ENCODE measurements at places on chromosomes 13 and 19.

DNA sequence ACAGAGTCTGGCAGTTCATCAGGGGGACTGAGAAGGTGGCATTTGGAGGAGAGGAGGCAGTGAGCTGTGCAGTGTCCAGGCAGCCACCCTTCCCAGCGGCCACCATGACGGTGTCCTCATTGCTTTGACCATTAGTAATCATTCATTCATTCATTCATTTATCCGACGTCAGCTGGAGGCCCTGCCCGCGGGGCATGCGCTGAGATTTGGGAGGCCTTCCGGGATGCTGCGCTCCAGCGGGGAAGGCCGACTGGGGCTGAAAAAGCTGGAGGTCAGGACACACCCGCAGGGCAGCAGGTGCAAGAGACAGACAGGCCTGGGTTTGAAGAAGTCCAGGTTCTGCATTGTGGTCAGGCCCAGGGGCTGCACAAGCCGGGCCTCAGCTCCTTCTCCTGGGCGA, 8.9 kb downstream of the TTYH1 start:
- no peak for DNase-seq

GRCh38 chr13:102999499-102999898, 66.7 kb downstream of the SLC10A2 start:
- no peak for DNase-seq

DNA sequence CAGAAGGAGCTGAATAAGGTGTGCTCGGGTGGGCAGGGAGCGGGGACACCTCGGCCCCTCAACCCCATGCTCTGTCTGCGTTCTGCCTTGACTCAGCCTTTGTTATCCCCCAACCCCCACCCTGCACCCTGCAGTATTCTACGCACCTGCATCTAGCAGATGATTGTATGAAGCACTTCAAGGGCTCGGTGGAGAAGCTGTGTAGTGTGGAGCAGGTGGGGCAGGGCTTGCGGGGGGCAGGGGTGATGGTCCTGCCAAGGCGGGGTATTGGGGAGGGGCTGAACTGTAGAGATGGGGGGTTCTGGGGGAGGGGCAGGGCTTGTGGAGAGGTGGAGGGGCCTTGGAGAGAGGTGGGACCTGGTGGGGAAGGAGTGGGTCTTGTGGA, 6.1 kb downstream of the STXBP2 start:
- no peak for DNase-seq

DNA sequence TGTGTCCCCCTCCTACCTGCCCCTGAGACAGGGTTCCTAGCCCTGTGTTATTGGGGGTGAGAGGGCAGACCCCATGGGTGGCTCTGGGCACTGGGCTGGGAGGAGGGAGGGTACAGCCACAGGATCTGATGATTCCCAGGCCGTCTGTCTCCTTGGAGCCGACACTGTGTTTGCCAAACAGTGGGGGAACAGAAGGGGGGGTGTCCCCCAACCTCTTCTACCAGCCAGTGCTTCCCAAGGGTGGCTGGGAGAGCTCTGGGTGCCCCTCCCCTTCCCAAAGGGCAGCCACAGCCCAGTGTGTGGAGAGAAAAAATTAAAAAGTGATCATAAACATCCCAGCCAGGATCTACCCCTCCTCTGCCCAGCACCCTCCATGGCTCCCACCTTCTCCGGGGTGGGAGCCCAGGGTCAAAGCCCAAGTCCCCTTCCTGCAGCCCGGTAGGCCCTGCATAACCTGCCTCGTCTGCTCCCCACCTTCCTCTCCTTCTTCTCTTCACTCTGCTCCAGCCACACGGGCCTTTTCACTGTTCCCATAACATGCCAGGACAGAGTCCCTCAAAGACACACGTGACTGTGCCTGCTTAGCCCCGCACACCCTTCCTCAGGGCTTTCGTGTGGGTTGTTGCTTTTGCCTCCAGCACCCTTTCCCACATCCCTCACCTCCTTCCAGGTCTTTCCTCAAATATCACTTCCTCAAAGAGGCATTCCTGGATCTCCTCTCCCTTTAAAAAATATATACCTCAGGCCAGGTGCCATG, 1.4 kb upstream of the PLIN4 start:
- no peak for DNase-seq

GRCh38 chr13:64534302-64534701, 2695.8 kb downstream of the PCDH9 start:
- no peak for DNase-seq

- no peak for DNase-seq
Observed at GRCh38 chr13:113232208-113233003, 23.0 kb downstream of the CUL4A start.

- no peak for DNase-seq
Observed at GRCh38 chr13:48158915-48159314, 64.0 kb upstream of the MED4 start.

DNA sequence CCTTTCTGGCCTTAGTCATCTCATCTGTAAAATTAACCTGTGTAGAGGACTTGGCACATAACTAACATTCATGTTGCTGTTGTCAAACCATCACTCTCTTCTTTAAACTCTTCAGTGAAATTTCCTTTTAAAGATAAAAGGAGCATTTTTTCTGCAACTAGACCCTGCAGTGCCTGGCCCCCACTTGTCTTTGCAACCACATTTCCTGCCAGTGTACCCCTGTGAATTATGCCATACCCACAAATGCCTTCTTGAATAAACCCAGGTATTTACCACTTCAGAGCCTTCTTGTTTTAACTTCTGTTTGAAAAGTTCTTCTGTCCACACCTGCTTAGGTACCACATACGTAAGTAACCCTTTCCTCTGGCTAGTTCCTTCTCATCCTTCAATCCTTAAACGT, 118.8 kb downstream of the CDK8 start:
- no peak for DNase-seq

- no peak for DNase-seq
Observed at GRCh38 chr13:74039667-74040066, 94.5 kb downstream of the KLF12 start.

- no peak for DNase-seq
Observed at GRCh38 chr19:48511321-48511731, 309 bp downstream of the LMTK3 start.

- DNase-seq, result no peak
Observed at GRCh38 chr13:46339035-46339666, 47.9 kb downstream of the RUBCNL start.

GRCh38 chr19:33390101-33390907, 16.8 kb downstream of the CEBPG start:
- no peak for DNase-seq

DNA sequence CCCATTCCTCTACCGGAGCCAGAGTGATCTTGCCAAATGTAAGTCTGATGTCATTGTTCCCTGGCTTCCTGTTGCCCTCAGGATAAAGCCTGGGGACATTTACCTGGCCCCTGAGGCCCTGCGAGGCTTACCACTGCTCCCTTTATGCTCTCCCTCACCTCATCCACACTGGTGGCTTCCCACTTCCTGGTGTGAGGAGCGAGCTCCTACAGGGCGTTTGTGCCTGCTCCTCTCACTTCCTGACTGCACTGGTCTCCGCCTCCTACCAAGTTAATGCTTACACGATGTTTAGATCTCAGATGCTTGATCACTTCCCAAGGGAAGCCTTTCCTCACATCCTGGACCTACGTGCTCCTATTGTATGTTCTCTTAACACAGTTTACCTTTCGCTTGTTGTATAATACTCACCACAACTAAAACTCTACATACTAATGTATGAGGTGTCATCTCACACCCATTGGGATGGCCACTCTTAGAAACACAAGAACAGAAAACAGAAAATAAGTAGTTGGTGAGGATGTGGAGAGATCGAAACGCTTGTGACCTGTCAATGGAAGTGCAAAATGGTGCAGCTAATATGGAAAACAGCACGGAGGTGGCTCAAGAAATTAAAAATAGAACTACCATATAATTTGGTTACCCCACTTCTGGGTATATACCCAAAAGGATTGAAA, 177.6 kb downstream of the SHISA2 start:
- DNase-seq, result no peak

DNA sequence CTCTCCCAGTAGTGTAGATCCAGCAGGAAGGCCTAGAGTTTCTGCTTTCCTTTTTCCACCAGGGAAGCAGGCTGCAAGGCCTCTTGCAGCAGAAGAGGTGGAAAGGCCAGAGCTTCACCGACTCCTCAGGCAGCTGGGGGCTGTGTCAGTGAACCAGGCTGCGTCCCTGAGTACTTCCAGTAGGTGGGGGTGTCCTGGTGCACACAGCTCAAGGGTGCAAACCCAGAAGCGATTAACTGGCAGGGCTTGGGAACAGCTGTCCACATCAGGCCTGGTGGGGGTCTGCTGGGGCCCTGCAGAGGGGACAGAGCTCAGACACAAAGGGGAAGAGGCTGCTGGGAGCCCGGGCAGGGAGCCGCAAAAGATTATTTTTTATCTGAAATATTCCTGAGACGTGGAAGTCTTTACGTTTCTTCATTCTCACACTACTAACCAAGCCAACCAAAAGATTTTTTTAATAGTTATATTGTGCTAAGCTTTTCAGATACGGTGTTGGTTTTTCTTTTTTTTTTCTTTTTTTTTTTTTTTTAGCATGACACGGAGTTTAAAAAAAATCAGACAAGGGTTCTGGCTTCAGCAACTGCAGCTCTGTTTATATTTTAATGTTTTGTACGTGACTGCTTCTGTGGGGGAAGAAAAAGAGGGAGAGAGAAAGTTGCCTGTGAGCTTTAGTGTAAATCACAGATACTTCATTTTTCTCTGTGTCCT, 11.0 kb downstream of the TSHZ3 start:
- DNase-seq, result no peak

- DNase-seq, result no peak
Observed at GRCh38 chr19:29759359-29759758, 44.3 kb upstream of the C19orf12 start.

GRCh38 chr19:41774515-41774980, 19.2 kb downstream of the CEACAM6 start:
- peak; percentile 26 for DNase-seq

DNA sequence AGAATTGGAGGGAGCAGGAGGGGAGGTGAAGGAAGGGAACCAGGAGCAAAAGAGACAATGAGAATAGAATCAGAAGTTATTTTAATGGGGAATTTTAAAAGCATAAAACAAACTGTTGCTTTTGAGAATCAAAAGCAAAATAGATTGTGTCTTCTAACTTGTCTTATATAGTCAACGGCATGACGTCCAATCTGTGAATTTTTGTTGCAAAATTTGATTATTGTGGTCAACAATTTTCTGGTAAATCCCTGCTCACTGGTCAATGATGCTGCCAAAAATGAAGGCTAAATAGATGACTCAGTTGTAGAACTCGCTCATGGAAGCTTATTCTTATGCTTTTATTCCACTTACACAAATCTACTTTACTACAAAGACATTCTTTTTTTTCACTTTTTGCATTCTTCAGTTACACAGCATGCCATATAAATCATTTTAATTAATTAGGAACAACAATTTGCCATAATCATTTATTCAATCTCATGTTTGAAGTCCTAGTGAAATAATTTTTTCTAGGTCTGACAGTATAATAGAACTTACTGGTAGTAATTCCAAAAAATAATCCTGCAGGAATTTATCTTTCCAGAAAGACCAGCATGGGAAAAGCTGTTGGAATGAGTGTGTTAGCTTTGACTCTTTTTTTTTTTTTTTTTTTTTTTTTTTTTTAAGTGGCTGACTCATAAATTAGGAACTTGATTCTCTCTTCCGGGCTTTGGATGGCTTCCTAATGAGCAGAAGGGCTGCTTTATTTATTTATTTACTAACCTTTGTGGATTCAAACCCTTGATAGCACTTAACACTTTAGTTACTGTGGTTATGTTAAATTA, 256.9 kb downstream of the SPRY2 start:
- DNase-seq, result no peak

GRCh38 chr19:7267792-7268704, 26.2 kb downstream of the INSR start:
- DNase-seq, result no peak

- DNase-seq, result no peak
Observed at GRCh38 chr13:112881656-112882554, 87.1 kb upstream of the MCF2L start.

DNA sequence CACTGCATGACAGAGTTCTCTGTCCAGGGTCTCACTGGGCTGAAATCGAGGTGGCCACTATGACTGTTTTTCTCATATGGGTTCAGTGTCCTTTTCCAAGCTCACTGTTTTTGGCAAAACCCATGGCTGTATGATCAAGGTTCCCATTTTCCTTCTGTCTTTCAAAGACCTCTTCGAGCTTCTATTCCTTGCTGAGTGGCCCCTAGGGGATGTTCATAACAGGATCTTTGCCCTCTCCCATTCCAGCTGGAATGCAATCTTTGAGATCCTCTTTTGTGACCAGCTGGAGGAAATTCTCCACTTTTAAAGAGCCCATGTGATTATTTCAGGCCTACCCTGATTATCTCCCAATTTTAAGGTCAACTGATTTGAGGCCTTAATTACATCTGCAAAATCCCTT, 572.5 kb upstream of the SLC10A2 start:
- DNase-seq, result no peak

- no peak for DNase-seq
Observed at GRCh38 chr13:99353836-99354235, 46.6 kb upstream of the GPR183 start.

GRCh38 chr13:42649831-42650230, 75.9 kb downstream of the TNFSF11 start:
- no peak for DNase-seq

- no peak for DNase-seq
Observed at GRCh38 chr13:29174093-29174492, 354.0 kb downstream of the MTUS2 start.

GRCh38 chr13:78625384-78625783, 22.0 kb upstream of the POU4F1 start:
- no peak for DNase-seq

DNA sequence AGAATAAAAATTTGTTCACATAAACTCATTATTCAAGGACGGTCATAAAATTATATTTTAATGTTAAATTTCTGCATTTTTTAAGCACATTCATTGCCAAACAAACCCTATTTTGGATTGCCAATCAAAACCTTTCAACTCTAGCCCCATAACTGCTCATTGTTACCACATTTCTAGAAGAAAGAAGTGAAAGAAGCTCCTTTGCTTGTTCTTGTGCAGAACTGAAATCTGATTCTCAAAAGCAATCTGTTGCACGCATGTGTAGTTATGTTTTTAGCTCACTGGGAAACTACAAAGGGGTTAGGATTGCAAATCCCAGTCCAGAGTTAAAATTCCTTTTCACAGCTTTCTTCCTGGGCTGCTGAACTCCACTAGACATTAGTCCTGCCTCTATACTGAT, 109.5 kb upstream of the MIR17HG start:
- no peak for DNase-seq

GRCh38 chr19:8609279-8610040, 1.1 kb downstream of the ADAMTS10 start:
- DNase-seq, result no peak

DNA sequence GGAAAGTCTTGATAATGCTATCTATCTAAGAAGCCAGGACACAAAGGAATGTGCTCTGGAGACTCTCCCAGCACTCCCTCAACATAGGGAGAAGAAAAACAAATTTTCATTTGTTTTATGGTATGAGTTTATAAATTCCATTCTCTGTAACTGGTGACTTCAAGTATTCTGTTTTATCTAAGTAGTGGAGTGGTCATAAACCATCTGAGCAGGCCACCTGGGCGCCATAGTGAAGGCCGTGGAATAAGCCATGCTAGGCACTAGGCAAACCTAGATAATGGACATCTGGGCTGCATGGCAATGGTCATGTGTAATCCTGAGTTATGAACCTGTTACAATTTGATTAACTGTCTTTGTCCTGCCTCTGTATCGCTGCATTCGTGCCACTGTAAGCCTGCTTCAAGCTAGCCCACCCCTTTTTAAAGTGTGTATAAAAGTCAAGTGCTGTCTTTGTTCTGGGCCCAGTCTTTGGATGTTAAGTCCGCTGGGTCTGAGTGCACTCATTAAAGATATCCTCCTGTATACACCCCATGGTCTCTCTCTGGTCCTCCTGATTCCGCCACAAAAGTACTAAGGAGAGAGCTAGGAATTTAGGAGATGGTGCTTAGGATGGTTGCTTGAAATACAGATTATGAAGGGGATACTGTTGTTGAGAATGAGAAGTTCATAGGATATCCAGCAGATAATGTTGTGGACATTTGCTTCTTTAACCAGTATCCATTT, 13.2 kb downstream of the GTF2F2 start:
- no peak for DNase-seq

Measured in activated CD4-positive, alpha-beta T cell treated with anti-CD3 and anti-CD28 coated beads for 24 hours (primary cell).